ENCODE measurements at places on chromosomes 5 and 9.

DNA sequence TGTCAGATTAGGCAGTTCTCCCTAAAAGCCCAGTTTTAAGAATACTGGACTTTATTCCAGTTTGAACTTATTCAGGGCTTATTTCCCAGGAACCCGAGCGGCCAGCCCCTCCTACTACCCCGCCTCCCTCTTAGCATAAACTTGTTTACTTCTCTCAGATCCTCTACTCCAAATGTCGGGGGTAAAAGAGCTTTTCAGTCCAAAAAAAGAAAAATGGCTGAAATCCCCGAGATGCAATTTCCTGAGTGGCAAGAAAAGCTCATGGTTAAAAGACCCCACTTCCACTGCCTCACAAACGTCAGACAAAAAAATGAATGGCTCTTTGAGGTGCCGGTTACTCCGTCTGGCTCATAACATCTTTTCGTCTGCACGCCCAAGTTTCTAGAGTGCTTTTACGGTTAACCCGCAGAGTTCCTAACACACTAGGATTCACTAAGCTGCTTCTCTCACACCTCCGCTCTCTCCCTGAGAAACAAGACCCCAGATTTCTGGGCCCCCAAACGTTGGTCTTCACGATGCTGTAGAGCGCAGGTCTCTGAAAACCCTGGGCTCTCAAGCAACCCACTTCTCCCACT is 402 bp downstream of the BRD8 start:
- no peak for DNase-seq

GRCh38 chr9:74100042-74100441 is 397.1 kb upstream of the RORB start:
- no peak for DNase-seq

DNA sequence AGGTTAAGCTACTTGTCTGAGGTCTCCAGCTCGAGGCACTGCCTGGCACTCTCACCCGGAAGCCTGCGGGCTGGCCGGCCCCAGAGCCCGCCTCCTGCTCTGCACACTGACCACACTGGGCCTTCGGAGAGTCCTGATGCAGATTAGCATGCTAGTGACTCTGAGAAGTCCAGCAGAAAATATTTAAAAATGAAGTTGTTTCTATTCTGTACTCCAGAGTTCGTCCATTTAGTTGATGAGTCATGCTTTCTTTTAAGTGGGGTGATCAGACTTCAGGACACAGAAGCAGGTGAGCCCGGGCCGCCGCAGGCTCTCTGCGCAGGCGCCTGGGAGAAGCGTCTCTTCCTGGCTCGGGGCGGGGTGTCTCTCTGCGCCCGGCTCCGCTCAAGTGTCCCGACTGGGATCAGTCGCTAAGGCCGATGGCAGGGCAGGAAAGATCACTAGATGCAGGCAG is 32.5 kb downstream of the FAM240B start:
- peak; percentile 3 for DNase-seq

DNA sequence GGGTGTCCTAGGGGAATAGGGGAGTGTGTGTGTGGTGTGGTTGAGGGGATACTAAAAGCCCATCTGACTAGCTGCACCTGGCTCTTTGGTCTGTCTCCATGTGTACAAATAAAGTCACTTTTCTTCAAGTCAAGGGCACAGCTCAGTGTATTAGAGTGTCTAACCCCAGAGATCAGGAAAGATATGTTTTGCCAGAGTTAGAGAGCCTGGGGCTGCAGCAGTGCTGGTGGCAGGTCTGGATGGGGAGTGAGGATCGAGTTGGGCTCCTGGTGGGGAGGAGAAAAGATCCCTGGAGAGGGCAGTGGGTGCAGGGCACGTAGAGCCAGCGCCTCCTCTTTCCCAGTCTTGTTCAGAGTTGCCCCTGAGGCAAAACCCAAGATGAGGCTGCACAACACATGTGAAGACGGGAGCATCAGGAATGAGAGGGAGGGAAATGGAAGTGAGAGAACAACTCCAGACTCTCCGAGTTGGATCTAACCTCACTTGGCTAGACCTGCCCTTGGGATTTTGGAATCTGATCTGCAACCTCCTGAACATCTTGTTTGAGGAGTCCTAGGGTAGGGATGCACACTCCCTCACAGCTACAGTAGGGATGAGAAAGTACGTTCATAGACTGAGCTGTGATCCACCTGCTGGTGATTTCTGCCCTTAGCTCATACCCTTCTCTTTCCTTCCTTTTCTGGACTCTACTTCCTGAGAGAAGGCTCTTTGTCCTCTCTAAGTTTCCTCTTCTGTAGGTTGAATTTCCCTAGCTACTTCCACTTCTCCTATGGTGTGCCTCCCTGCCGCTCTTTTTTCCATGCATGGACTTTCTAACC is 309.9 kb downstream of the ZSWIM6 start:
- DNase-seq = no peak

- no peak for DNase-seq
Observed at GRCh38 chr9:127812011-127812410, 9.3 kb downstream of the FPGS start.

- no peak for DNase-seq
Observed at GRCh38 chr5:96680759-96681470, 18.7 kb downstream of the CAST start.

DNA sequence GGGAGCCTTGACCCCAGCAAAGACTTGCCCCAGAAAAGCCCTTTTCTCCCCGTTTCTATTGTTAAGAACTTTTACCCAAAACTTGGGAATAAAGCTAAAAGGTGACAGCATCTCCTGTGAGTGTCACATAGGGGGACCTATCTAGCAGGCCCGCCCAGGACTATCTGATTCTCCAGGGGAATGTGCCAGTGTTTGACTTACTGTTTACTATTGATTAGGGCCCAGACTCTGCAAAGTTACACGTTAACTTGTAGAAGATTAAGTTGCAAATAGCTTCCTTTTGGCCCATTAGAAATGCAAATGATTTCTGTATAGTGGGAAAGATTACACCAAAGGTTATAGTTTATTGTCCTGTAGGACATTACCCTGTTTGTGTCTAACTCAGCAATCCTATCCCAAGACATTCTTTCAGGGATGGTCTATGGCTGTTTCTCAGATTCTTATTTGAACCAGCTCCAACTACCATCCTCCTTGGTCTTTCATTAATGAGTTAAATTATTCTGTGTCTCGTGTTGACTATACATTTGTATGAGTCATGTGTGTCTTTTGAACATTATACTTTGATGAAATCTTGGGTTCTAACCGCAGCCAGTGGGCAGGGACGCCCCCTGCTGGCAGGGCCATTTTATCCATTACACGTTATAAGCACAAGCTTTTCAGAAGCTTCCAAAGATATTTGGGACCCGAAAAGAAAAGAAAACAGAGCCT is 60.7 kb downstream of the HRH2 start:
- DNase-seq = peak; percentile 44

- DNase-seq = no peak
Observed at GRCh38 chr9:110997847-110998246, 40.4 kb downstream of the LPAR1 start.

GRCh38 chr9:6150483-6150882 is 65.1 kb upstream of the IL33 start:
- no peak for DNase-seq

DNA sequence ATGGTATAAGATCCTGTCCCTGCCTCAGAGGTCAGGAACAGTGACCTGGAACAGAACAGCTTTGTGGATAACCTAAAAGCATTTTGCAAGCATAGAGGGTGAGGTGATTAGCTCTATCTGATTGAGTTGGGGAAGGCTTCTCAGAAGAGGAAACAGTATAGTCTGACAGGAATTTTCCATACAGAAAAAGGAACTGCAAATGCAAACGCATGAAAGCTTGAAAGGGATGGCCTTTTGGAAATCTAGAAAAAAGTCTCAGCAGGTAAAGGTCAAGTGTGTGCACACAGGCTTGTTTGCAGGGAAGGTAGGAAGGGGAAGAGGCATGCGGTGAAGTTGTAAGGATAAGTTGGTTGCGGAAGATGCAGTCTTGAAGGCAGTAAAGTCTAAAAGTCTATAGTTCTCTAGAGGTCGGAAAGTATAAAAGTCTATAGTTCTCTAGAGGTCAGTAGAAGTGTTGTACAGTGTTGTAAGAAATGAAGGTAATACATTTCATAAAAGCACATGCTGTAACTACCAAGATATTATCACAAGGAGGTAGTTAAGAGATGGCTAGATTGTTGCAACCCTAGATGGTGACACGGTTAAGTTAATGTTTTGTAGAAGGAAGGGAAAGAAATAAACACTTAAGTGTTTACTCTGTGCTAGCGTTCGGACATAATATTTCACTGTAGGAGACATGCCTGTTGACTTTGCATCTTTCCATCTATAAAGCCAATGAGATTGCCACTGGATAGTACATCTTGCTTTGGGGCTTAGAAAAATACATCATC is 16.7 kb upstream of the HSPB3 start:
- no peak for DNase-seq

- DNase-seq = no peak
Observed at GRCh38 chr9:109149722-109150121, 17.3 kb downstream of the FRRS1L start.

GRCh38 chr5:21646469-21646868 is 1206.7 kb downstream of the CDH12 start:
- DNase-seq = no peak

- DNase-seq = no peak
Observed at GRCh38 chr5:127934791-127935256, 148.7 kb upstream of the SLC12A2 start.

DNA sequence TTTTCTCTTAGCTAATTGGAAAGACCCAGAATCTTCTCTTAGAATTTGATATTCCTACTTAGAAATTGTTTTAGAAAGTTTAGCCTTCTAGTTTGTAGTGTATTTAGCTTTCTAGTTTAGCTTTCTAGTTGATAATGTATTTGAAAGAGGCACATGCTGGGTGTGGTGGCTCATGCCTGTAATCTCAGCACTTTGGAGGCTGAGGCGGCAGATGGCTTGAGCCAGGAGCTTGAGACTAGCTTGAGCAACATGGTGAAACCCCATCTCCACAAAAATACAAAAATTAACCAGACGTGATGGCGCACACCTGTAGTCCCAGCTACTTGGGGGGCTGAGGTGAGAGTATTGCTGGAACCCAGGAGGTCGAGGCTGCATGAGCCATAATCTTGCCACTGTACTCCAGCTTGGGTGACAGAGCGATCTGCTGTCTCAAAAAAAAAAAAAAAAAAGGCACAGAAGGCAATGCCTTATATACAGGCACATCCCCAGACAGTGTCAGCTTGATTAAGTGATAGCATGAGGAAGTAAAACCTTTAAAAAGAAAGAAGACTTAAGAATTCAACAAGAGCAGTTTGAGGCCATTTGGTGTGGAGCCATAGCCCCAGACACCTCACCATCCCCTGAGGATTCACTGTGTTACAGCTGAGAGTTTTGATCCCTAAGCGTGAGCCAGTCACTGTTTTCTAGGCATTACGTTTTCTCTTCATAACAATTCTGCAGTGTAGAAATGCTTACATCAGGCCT is 34.6 kb downstream of the ZSWIM6 start:
- DNase-seq = no peak

DNA sequence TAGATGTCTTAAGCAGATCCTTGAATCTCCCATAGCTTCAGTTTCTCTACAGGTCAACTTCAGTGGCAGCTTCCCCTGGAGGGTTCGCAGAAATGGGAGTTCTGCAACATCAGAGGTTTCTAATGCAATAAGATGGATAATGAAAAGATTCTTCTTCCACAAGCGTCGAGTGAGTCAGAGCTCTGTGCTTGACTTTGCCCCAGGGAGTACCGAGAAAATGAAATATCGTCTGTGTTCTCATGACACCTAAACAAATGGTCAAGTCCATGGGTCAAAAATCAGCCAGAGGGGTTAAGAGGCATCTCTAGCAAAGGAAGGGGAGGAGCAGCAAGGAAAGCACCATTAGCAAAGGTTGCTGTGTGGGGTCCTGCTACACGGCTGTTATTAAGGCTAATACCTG is 3.2 kb upstream of the ADRA1B start:
- DNase-seq = no peak

- DNase-seq = no peak
Observed at GRCh38 chr5:89302102-89302891, 419.3 kb upstream of the MEF2C start.

DNA sequence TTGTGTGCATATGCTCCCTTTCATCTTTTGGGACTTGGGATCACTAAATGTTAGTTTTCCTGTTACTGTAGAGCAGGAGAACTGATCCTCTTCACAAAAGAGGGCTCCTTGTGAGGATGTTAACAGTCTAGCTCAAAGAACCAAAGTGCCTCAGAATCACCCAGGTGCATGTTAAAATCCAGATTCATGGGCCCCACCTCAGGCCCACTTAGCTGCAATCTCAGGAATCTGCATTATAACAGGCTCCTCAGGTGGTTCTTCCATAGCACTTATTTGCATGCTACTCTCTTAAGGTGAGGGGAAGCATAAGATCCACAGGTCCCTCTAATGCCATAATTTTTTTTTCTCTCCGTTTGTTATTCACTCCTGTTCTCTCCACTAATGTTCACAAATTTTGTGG is 14.8 kb upstream of the MEF2C start:
- DNase-seq = no peak

DNA sequence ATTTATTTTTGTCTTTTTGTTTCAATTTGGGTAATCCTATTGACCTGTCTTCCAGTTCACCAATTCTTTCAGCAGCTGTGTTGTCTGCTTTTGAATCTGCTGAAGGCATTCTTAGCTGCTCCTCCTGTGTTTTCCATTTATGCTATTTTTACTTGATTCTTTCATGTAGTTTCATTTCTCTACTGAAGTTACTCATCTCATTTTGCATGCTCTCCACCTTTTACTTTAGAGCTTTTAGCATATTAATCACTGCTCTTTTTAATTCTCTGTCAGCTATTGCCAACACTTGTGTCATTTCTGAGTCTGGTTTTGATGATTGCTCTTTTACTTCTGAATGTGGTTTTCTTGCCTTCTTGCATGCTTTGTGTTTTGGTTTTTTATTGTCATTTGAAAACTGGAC is 496.0 kb upstream of the CLINT1 start:
- DNase-seq = no peak

GRCh38 chr9:3912280-3912679 is 386.5 kb upstream of the RFX3 start:
- no peak for DNase-seq

- DNase-seq = no peak
Observed at GRCh38 chr9:85151162-85151561, 481.6 kb downstream of the NTRK2 start.

GRCh38 chr5:164091836-164092235 is 586.4 kb downstream of the MAT2B start:
- DNase-seq = no peak

GRCh38 chr5:74020503-74020902 is 394.5 kb downstream of the ARHGEF28 start:
- no peak for DNase-seq

GRCh38 chr5:67547682-67548081 is 351.1 kb upstream of the CD180 start:
- DNase-seq = no peak

DNA sequence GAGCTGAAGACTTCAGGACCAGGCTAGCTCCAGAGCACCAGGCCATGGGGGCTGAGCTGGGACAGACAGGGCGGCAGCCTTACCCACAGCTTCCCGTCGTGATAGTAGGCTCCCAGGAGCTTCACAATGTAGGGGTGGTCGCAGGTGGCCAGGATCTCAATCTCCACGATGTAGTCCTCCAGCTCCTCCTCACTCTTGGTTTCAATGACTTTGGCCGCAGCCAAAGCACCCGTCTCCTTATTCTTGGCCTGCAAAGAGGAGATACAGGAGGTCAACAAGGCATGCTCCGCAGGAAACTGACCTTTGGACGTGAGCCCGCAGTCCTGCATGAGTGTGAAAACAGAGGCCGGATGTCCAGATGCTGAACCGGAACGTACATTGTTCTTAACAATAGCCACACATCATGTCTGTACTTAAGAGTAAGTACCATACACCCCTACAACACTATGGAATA is 31.5 kb downstream of the STK10 start:
- no peak for DNase-seq

GRCh38 chr5:73812962-73813588 is 187.1 kb downstream of the ARHGEF28 start:
- no peak for DNase-seq

Data from stimulated activated CD8-positive, alpha-beta memory T cell treated with anti-CD3 and anti-CD28 coated beads, Interleukin-15, amount 100 ng/mL, for 48 hours (primary cell).